ENCODE measurements at places on chromosomes 6 and 20.

- DNase-seq = no peak
Observed at GRCh38 chr20:57902473-57902872, 192.7 kb upstream of the PMEPA1 start.

DNA sequence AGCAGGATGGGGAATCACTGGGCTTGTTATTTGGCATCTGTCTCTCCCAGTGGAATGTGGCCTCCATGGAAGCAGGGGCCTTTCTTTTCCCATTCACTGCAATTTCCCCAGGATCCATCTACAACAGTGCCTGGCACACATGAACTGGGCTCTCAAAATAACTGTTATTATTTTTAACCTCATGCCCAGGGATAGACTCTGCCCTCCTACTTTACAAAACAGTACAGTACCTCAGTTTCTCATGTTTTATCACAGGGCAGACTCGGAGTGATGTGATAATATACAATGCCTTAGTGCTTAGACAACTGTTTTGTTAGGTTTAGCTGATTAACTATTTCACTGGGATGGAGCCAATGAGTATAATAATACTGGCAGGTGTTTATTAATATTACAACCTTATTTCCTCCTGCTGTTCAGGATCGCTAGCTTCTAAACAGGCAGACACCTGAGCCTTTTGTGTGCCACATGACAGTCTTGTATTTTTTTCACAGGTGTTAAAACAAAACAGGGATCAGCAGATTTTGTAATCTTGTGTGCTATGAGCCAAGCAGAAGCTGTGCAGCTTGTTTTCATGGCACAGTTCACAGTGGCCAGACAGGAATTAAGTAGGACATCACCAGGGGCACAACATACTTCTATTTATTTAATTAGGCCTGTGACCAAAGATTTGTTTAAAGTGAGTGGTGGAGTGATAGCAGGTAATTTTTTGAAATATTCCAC, 157.7 kb upstream of the EYA4 start:
- no peak for DNase-seq

GRCh38 chr6:13666194-13667105, 45.2 kb downstream of the RANBP9 start:
- DNase-seq = no peak

DNA sequence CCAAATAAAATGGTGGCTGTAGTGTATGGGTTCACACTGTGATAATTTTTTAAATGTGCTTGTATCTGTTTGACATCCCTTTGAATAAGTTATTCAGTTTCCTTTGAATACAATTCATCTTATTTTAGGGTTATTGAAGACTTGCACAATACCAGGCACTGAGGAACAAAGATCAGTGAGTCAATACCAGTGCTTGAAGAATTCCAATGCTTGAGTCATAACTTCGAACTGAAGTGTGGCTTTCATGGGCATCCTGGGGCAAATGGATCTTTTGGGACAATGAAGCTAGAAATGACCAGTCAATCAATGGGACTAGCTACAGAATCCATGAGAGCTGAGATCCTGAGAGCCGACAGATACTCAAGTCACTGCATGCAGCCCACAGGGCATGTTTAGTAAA, 349.9 kb upstream of the FLRT3 start:
- no peak for DNase-seq

DNA sequence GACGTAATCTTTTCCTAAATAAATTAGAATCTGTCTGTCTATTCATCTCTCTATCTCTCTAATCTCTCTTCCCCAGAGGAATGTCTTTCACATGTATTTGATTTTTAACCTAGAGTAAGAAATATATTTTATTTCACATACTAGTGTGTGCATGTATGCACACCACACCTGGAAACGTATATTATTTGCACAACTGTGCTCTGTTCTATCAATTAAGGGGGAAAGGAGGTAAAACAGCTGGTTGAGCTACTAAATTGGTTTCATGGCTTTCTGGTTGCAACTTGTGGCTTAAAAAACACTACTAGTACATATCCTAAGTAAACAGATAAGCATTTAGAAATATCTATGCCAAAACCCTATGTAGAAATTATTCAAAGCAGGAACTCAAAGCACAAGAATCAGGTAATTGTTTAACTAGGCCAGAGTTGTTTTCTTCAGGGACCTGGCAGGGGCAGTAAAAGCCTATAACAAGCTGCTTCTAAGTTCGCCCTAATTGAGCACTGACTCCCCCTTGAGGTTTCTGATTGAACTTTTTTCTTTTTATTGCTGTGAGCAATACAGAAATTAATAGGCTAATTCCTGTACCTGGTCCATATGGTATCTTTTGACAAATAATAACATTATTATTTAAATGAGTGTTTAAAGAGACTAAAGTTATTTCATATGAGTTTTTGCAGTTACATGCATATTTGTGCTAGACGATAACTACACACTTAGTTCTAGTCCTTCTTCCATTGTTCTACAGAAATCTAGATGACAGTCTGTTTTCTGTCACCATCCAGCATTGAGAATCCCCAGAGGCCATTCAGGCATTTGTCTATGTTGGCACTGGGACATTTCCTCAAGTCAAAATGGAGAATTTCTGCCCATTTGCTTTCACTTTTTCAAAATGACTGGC, 88.6 kb downstream of the MCHR2 start:
- DNase-seq = no peak
